Mesenteric fat pad (tissue), 1 donor: ENCODE measurements at places on chromosomes 11 and 22. TPM values are rescaled to one million over a fixed set of nuclear protein-coding genes. Genes with fewer than 3 reads are reported as not detected.

DNA sequence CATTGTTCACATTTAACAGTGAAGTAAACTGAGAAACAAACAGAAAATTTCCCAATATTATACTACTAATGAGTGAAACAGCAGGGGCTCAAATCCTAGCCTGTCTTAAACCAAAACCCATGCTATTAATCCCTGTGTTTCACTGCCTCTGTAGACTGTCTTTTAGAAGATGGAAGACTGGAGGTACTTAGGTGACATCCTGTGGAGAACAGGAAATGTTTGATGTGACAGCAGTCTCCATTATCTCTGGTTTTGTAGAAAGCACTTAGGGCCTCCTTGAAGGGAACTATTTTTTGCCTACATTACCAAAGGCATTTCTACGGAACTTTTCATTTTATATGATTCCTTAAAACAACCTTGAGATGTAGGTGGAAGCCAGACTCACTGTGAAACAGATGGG, 288.1 kb upstream of the SORL1-AS1 start:
- DNase-seq, result no peak

DNA sequence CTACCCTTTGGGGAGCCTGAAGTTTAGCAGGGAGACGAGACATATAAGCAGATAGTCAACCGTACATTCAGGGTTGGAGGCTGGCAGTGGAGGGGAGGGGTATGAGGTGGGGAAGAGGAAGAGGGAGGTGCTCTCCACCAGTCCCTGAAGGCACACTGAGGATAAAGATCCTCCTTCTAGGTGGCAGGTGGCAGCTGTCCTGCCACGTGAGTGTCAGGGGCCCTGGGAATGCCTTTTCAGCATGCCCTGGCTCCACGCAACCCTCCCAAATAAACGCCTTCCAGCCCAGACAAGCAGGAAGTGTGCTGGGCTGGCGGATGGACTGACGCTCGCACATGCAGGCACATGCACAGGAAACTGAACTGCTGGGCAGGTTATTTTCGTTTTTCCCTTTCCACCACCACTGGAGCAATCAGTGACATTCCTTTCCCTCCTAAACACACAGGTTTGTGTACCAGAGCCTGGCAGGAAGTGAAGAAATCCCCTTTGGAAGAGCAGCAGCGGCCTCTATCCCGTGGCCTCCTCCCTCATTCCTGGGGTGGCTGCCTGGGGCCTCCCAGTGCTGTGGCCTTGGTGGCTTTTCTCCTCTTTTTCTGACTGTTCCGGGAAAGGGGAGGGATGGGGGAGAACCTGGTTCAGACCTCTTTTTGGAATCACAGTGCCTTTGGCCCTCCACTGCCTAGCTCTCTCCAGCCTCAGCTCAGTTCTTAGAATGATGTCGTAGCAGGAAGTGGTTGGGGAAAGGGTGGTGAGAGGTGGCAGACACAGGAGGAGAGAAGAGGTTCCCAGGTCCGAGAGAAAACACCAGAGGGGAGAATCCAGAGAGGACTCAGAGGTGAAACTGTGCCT, 157.0 kb upstream of the TIMP3 start:
- DNase-seq, result no peak

GRCh38 chr22:40116496-40117200, 61.1 kb upstream of the TNRC6B start:
- no peak for DNase-seq

ME3 gene
- total RNA-seq, result 49.4 TPM

SCGB1C1 gene
- total RNA-seq, result not detected

PDE2A gene
- total RNA-seq, result 125 TPM

SPON1 gene
- total RNA-seq, result 123 TPM

ROBO4 gene
- 70.9 TPM for total RNA-seq
